ENCODE measurements at places on chromosomes 13 and 19. TPM values are rescaled to one million over a fixed set of nuclear protein-coding genes. Genes with fewer than 3 reads are reported as not detected.

The ZNF723 gene
- total RNA-seq: not detected

DNA sequence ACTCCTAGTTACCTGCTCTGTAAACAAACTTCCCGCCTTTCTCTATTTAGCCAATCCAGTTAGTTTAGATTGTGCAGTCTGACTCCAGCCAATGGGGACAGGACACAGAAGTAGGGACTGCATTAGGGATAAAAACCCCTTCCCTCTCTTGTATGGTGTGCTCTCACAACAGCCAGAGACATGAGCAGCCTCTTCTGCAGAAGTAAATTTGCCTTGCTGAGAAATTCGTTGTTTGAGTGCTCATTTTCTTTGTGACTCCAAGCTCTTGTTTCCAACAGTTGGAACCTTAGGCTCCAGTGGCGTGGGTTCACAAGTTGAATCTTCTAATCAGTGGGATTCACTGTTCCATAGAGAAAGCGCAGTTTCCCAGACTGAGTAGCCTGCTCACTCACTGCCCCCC is 66.1 kb downstream of the ZNF93 start:
- no peak overlapping the region for H3K4me3 ChIP-seq
- no peak for DNase-seq
- H3K27me3 ChIP-seq: no peaks in the 10 kb centered on the region

DNA sequence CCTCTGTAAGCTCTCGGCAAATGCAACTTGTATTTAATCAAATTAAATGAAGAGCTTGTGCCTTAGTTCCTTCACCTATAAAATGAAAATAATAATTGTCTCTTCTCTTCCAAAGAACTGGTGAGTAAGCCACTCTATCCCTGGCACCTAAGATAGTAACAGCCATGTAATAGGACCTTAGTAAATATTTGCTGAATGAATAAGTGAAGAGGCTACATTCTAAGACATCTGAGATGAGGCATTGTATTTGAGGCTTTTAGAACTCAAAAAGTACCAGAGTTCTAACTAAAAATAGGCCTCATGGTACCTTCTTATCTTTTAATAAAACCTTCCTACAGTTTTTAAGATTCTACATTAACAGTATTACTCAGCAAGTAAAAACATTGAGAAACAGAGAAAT is 17.3 kb upstream of the DCLK1 start:
- no peak for DNase-seq
- H3K4me1 ChIP-seq: no peaks in the 10 kb centered on the region
- H3K4me3 ChIP-seq: no peak overlapping the region

DNA sequence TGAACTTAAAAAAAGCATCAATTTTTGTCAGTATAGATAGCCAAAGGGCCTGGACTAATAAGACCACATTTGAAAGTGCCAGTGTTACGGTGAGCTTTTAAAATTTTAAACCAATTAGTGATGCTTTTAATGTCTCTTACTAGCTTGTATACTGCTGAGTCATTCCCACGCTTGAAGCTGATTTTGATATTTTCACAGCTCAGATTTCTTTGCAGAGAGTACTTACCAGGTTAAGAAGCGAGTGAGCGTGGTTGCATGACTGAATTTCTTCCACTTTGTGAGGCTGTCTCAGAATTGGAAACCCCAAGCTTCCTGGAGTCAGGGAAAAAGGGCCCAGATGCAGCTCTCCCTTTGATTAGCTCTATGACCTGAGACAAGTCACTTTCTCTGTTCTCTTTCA is 74.5 kb upstream of the NBEA start:
- H3K4me1 ChIP-seq: no peaks in the 10 kb centered on the region
- no peak overlapping the region for H3K4me3 ChIP-seq
- H3K27ac ChIP-seq: no peak overlapping the region
- DNase-seq: peak; percentile 17
- no peaks in the 10 kb centered on the region for H3K36me3 ChIP-seq

The ERF gene
- total RNA-seq: 149 TPM

GRCh38 chr13:71858647-71859046 is 8.4 kb downstream of the DACH1 start:
- H3K27me3 ChIP-seq: peaks cover 74% of the 10 kb centered on the region
- no peak for DNase-seq
- H3K36me3 ChIP-seq: no peaks in the 10 kb centered on the region
- H3K4me3 ChIP-seq: no peak overlapping the region
- no peaks in the 10 kb centered on the region for H3K4me1 ChIP-seq

DNA sequence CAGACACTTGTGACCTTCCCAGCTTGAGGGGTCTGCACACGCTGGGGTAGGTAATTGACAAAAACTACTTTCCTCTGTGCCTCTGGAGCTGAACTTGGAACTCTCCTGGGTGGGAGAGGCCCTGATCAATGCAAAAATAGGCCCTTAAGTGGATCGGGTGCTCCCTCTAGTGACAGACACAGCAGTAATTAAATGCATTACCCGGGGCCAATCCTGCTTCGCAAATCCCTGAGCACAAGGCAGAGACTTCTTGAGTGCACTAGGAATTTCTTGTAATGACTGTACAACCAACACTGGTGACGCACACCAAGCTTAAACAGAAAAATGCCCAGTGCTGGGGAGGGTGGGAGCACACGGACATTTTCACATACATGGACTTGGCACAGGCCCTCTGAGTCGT is 10.6 kb upstream of the UBE2S start:
- H3K4me1 ChIP-seq: no peaks in the 10 kb centered on the region
- no peak overlapping the region for H3K27ac ChIP-seq
- peak; percentile 87 for DNase-seq
- no peak overlapping the region for H3K4me3 ChIP-seq
- no peaks in the 10 kb centered on the region for H3K27me3 ChIP-seq

- DNase-seq: no peak
- H3K36me3 ChIP-seq: no peaks in the 10 kb centered on the region
- peaks cover 47% of the 10 kb centered on the region for H3K4me1 ChIP-seq
- peak overlapping the region; percentile 93 for H3K27ac ChIP-seq
- H3K27me3 ChIP-seq: no peaks in the 10 kb centered on the region
Measured at GRCh38 chr19:5126498-5127223, 157.7 kb downstream of the KDM4B start.

DNA sequence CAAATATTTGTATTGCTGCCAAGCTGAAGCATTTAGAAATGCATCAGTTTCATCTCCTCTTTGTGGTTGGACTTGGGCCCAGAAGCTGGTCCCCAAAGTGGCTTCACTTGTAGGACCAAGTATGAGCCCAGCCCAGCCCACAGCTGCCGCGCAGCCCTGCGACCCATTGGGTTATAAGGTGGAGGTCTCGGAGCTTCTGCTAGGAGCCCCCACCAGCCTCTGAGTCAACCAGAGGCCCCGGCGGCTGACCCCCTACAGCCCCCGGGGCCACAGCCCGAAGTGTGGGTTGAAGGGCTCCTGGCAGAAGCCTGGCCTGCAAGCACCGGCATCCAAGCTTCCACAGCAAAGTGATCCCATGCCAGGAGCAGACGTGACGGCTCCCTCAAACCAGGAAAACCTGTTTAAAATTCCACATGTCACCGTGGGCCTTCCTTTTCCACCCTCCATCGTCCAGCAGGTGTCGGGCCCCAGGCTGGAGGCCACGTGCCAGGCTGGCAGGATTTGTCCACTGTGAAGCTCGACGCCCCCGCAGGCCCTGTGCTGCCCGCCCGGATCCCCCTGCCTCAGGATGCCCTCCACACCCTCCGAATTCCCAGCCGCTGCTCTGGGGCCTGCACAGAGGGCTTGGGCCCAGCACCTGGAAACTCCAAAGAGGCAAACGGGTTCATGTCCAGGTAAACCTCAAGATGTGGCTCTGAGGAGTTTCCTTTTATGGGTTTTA is 54.7 kb downstream of the C13orf46 start:
- peaks cover 23% of the 10 kb centered on the region for H3K27me3 ChIP-seq
- no peak for DNase-seq
- H3K36me3 ChIP-seq: no peaks in the 10 kb centered on the region
- no peak overlapping the region for H3K4me3 ChIP-seq
- no peaks in the 10 kb centered on the region for H3K4me1 ChIP-seq
- H3K27ac ChIP-seq: no peak overlapping the region

- no peak overlapping the region for H3K4me3 ChIP-seq
- no peak overlapping the region for H3K27ac ChIP-seq
- H3K27me3 ChIP-seq: no peaks in the 10 kb centered on the region
- H3K4me1 ChIP-seq: peaks cover 1% of the 10 kb centered on the region
Measured at GRCh38 chr13:73081256-73081915, 22.6 kb downstream of the KLF5 start.

GRCh38 chr19:47407417-47407774 is 11.9 kb downstream of the MEIS3 start:
- H3K4me3 ChIP-seq: no peak overlapping the region
- H3K4me1 ChIP-seq: no peaks in the 10 kb centered on the region

GRCh38 chr13:32173881-32174280 is 141.3 kb downstream of the ZAR1L start:
- no peaks in the 10 kb centered on the region for H3K27me3 ChIP-seq
- no peak for DNase-seq
- no peaks in the 10 kb centered on the region for H3K4me1 ChIP-seq
- H3K4me3 ChIP-seq: no peak overlapping the region
- H3K36me3 ChIP-seq: no peaks in the 10 kb centered on the region
